ENCODE measurements at places on chromosomes 4 and X.

- no peak for DNase-seq
Observed at GRCh38 chr4:40607221-40607620, 22.4 kb downstream of the RBM47 start.

DNA sequence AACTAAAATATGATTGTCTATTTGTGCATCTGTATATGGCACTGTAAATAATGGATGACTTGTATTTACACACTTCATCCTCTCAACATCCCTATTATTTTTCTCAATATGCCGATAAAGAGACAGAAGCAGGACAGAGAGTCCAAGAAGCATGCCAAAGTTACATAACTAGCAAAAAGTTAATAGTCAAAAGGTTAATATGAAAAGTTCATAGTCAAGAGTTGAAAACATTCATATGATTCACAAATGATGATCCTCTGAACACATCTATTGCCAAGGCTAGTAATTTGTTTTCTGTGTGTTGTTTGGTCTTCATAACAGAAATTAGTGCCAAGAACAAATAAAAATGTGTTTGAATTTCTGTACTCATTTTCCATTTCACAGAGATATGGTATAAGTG, 231.0 kb downstream of the ADAMTS3 start:
- no peak for DNase-seq

GRCh38 chr4:15294202-15294601, 133.6 kb upstream of the C1QTNF7 start:
- no peak for DNase-seq

GRCh38 chrX:2395261-2395992, 105.3 kb downstream of the DHRSX start:
- DNase-seq, result no peak

- peak; percentile 34 for DNase-seq
Observed at GRCh38 chr4:78661921-78662521, 110.5 kb downstream of the ANXA3 start.

GRCh38 chr4:52566136-52567031, 92.7 kb downstream of the USP46 start:
- no peak for DNase-seq
